ENCODE measurements at places on chromosomes 7 and 10.

DNA sequence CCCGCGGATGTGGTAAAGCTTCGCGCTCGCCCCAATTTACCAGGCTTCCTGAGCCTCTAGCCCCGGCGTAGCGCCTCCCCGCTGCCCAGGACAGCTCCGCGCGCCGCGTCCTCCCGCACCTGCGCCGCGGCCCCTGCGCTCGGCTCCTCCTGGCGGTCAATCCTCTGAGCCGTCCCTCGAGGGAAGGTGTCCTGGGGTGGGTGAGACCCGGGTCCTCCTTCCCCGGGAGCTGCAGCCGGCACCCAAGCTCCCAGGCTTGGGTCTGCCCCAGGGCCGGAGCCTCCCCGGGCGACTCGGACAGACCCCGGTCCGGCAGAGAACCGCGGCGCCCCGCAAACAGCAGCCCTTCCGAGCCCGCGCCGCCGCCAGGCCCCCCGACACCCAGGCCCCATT is 512 bp downstream of the OSBPL3 start:
- peak; percentile 81 for DNase-seq

DNA sequence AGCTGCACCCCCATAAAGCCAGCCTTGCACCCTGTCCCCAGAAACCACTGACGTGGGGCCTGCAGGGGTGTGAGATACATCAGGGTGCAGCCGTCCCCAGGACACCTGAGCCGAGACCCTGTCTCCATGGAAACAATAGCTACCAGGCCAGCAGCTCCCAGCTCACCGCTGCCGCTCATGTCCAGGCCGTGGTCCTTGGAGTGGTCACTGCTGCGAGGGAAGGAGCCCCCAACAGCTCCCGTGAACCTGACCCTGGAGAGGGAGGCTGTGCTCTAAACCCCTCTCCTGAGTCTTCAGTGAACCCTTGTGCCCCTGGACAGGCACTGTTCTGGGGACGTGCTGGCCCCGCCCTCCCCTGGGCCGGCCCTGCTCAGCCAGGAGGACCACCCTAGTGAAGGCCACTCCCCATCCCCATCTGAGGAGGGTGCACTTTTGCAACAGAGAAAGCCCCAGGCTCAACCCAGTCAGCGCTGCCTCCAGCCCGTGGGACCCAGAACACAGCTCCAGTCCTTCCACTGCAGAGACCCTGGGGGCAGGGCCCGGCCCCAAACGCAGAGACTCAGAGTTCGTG is 19.6 kb upstream of the INPP5A start:
- no peak for DNase-seq

GRCh38 chr7:1321411-1322239 is 89.0 kb downstream of the UNCX start:
- DNase-seq, result no peak

- no peak for DNase-seq
Observed at GRCh38 chr7:141431140-141431479, 120.1 kb upstream of the AGK start.

DNA sequence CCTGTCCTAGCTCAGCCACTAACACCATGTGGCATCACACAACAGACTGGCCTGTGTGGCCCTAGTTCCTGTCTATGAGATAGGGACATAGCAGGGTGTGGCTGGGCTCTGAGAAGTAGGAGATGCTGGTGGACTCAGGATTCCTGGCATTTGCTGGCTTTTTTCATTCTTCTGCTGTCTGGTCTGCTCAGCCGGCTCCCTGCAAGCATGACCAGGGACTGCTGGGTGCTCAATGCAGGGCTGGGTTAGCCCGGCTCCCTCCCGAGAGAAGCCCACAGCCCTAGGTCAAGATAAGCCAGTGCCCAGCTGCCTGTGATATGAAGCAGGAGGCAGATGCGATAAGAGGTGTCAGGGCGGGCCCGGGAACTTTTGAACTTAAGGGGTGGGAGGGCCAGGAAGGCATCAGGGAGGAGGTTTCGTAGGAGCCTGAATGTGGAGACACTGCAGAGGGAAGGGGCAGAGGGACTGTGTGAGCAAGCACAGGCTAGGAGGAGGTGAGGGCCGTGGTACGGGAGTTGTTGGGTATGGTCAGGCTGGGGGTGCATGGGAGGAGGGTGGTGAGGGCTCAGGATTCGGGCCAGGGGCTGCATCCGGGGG is 3.5 kb downstream of the AQP1 start:
- no peak for DNase-seq

GRCh38 chr10:131444286-131444685 is 132.8 kb upstream of the TCERG1L start:
- DNase-seq, result no peak

DNA sequence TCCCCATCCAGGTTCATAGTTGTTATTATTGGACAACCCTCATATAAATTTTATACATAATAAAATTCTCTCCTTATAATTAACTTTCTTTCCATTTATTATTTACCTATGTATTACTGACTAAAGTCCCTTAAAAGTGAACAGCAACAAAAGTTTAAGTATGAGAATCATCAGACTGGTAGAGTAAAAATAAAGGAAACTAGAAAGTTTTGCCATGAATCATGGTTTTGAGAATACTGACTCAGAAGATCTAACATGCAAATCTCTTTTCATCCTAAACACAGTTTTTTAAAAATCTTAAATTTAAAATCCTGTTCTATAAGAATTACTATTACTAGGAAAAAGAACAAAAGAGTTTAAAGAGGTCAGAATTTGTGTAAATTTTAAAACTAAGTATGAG is 32.1 kb downstream of the HERC4 start:
- no peak for DNase-seq
